Panc1 (cell line): ENCODE measurements at places on chromosomes 2 and 18. TPM values are rescaled to one million over a fixed set of nuclear protein-coding genes. Genes with fewer than 3 reads are reported as not detected.

DNA sequence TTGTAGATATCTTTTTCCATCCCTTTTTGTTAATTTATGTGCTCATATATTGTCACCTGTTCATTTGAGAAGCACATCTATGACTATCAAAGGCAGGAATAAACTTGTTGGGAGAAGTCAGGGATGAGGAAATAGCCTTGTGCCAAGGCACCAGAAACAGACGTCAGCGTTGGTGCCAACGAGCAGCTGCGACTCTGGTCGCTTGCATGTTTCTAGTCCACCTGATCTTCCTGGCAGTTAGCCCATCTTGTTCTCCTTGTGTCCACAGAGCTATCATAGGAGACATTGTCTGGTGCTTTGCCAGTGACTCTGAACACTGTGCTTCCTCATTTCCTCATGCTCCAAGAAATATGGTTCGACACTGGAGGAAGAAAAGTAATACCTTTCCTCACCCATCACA, 374.4 kb downstream of the PTPRM start:
- DNase-seq: no peak

GRCh38 chr2:18380321-18380720, 180.1 kb downstream of the RDH14 start:
- DNase-seq: no peak

DNA sequence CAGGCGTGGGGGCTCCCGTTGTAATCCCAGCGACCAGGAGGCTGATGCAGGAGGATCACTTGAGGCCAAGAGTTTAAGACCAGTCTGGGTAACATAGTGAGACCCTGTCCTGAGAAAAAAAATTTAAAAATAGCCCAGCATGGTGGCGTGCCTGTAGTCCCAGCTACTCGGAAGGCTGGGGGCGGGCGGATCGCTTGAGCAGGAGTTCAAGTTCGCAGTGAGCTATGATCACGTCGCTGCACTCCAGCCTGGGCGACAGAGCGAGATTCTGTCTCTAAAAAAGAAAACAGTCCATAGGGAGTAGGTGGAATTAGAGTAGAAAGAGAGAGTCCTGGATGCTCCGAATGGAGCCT, 325 bp upstream of the TTLL4 start:
- no peak for DNase-seq

DNA sequence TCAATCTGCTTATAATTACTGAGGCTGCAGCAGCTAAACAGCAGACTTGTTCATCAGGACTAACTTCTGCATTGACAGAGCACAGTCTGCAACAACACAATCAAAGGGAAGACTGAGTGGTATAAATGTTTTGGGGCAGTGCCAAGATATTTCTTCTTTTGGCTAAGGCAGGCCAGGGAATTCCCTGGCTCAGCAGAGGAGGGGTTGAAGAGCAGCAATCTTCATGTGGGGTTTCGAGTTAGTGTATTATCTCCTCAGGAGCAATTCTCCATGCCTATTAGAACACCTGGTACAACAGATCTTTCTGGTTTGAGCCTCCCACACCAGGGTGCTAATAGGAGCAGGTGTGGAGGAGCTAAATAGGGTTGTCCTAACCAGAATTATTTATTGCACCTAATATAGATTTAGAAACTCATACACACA, 103.0 kb upstream of the STK17B start:
- no peak for DNase-seq

DNA sequence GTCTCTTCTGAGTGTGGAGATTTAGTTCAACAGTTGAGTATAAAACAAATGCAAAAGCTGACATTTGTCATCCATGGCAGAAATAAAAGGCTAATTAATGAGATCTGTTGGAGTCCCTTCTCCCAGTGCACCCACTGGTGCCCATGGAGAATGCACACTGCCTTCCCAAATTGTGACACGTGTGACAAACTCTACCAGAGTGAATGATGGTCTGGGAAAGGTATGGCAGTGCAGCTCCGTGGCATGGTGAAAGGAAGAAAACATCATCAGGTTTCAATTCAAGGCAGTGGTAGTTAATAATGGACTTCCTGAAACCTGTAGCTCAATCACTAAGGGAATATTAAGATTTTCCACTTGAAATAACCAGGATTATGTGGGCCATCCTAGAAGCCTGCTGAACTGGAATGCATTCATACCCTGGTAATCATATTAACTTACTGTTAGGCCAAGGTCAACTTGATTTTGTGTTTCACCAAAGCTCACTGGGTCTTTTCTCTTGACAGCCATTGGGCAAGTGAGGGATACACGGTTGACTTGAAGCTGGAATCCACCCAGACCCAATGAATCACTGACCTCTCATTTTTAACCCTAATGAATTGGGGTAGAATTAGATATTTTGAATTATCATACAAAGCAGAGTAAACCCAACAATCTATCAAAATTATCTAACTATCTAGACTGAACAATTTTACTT, 167.6 kb downstream of the AFF3 start:
- DNase-seq: no peak

DNA sequence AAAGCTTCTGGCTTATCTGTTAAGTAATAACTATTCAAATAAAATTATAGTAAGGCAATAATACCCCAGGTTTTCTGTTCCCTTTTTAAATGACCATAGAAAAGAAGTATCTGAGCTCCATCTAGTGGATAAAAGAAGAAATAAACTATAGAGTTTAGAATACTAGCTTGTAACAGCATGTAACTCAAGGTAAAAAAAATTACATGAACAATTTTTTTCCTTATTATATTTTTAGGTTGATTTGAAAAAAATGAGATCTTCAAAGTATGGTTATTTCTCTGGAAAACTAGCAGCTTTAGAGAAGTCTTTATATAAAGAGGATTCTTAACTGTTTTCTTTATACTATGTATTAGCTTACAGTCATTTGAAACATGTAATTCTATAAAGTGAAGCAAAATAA, 58.1 kb downstream of the NCKAP1 start:
- DNase-seq: no peak

DNA sequence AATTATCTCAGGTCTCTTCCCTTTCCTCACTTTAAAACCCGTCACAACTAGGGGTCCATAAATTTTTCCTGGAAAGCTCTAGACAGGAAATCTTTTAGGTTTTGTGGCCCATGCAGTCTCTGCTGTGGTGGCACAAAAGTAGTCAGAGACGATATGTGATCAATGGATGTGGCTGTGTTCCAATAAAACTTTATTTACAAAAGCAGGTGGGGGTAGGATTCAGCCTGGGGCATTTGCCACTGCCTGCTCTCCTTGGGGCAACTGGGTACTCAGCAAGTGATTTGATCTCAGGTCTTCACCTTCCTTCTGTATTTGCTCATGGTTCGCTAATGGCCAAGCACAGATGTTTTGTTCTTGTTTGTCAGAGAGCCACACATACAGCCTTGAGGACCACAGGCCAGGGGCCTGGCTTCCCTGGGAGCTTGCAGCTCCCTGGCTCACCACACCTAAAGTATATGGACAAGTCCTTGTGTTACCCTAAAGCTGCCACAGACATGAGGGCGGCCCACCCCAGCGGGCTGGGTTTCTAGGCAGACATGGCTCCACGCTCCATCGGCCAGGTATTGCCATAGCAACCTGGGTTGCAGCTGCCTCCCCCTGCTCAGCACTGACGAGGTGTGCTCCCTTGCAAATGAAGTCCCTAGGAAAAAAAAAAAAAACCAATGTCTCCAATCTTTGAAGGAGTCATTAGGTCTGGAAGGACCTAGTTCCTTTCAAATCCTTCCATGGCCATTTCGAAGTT, 89.7 kb upstream of the YWHAQ start:
- no peak for DNase-seq

- no peak for DNase-seq
Observed at GRCh38 chr18:60978338-60978737, 354.9 kb upstream of the CDH20 start.

- DNase-seq: no peak
Observed at GRCh38 chr2:216687646-216688045, 7.7 kb downstream of the IGFBP5 start.

FOXD4L1 gene
- total RNA-seq: not detected

G6PC2 gene
- total RNA-seq: not detected

ADAM23 gene
- 0.18 TPM for total RNA-seq

FKBP7 gene
- total RNA-seq: 1.8 TPM

TRIM43 gene
- total RNA-seq: not detected

IL36B gene
- total RNA-seq: not detected

AKAIN1 gene
- not detected for total RNA-seq

KCNJ3 gene
- total RNA-seq: 0.21 TPM
